ENCODE measurements at places on chromosomes 6 and 20.

GRCh38 chr6:111864138-111865048, 8.9 kb downstream of the FYN start:
- no peak for DNase-seq

DNA sequence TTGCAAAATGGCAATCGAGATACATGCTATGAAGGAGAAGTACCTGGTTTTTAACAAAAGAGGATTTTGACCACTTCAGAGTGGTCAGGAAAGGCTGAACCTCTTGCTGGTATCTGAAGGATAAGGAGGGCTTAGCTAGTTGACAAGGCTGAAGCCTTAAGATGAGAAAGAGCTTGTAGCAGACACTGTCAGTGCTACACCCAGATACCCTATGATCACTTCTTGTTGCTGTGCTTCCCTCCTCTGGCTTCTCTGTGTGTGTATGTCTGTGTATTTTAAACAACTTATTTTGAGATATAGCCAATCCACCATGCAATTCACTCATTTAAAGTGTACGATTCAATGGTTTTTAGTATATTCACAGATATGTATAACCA, 38.9 kb upstream of the TGM2 start:
- DNase-seq = no peak

- peak; percentile 28 for DNase-seq
These were observed 83.1 kb upstream of the SLC24A3 start for GRCh38 chr20:19129306-19129705.

GRCh38 chr6:152343735-152344360, 293.3 kb downstream of the SYNE1 start:
- DNase-seq = no peak

DNA sequence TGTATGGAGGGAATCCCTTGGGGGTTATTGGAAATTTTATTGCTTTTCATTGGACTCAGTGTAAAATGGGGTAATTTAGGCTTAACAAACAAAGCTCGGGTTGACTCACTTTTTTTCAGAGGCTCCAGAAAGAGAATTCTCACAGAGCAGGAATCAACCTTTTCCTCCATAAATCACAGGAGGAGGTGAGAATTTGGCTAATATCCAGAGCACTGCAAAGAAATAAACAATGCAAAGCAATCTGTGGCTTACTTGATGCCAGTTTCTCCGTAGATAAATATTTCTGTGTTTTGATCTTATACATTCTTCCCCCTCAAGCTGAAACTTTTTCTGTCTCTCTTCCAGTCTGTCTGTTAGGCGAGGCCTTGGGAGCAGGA, 176.6 kb downstream of the TSHZ2 start:
- no peak for DNase-seq

DNA sequence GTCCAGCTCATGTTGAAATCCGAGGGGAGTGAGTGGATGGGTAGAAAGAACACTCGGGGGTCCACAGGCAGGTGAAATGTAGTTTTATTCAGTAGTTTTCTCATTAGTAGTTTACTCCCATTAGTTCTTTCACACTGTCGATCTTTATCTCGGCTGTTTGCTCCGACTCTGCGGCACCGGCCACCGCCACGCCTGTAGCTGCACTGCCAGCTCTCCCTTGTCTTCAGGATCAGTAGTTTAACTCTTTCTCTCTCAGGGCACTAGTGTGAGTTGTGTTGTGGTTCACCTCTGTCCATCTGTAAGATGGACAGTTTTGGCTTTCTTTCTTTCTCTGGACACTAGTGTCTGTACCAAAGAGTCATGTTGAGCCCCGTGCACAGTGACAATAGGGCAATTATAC, 195.7 kb downstream of the LMBRD1 start:
- no peak for DNase-seq
